ENCODE measurements at places on chromosomes 16 and 17.

GRCh38 chr17:32104158-32104557, 38.1 kb upstream of the RHOT1 start:
- DNase-seq, result no peak

DNA sequence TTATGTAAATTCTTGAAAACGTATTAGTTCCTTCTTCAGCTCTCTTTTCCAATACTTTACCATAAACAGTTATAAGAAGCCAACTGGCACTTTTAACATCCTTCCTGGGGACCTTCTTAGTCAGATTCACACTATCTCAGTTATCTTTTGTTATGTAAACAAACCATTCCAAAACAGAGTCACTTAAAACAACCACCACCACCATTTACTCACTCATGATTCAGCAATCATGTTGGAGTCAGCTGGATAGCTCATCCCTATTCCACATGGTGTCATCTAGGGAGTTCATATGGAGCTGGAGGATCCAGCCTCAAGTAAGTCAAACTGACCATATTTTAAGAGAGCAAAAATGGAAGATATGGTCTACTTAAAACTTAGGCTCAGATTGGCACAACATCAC, 240.3 kb upstream of the IRX3 start:
- no peak for DNase-seq

GRCh38 chr17:1229900-1230501, 40.2 kb upstream of the BHLHA9 start:
- DNase-seq, result no peak

DNA sequence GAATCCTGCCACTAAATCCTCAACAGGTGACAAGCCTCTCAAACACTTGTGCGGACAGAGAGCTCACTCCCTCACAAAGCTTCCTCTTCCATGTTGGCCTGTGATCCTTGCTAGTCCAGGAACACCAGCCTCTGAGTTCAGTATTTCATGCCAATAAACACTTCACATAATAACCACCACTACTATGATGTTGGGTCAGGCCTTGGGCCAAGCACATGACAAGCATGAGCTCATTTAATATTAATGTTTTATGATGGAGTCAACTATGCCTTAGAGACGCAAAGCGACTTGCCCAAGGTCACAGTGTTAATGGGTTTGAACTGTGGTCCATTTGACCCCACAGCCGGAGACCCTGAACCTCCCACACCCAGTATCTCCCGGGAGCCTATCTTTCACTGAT, 129.1 kb downstream of the GAS7 start:
- no peak for DNase-seq

DNA sequence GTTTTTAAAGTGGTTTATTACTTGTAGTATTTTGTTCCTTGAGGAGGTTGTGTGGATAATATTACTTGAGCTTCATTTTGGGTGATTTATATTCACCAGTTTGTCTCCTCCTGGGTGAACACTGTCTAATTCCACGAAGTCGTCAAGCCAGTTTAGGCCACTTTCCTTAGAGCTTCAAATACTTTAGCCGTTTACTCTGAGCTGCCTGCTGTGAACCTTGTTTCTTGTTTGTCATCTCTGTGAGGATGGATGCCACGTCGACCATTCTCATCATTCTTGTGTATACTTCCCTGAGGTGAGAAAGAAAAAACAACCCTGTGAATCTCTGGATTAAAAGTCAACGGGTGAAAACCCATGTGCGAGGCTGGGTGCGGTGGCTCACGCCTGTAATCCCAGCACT, 9.0 kb downstream of the KRT24 start:
- no peak for DNase-seq

- DNase-seq, result no peak
Measured at GRCh38 chr16:2814551-2815298, 2.3 kb upstream of the PRSS21 start.

Data from RWPE1 (cell line).